ENCODE measurements at places on chromosomes 1 and 21.

GRCh38 chr1:5010236-5010635 is 355.8 kb downstream of the AJAP1 start:
- no peak for DNase-seq

GRCh38 chr1:159872891-159873290 is 10.4 kb upstream of the VSIG8 start:
- no peak for DNase-seq

DNA sequence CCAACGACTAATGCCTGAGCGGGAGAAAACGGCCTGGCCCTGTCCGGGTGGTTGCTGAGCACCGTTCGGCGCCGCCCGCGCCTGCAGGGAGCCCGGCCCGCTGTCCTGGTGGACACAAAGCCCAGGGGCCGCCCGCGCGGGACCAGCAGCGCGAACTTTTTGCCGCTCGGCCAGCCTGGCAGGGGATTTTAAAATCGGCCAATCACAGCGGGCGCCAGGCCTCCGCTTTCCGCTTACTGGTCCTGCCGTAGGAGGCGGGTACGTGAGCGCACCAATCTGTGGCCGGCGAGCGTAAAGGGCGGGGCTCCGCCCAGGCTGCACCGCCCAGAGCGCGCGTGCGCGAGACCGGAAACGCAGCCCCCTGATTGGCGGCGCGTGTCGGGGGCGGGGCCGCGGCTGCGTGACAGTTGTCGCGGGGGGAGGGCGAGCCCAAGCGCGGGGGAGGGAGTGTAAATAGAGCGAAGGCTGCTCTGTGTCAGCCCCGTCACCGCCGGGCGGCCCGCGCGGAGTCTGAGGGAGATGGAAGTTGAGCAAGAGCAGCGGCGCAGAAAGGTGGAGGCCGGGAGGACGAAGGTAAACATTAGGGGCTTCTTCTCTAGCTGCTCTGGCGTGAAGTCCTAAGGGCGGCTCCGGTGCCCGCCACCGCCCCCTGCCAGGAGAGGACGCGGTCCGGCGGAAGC is at the start of the genes C21orf58 and PCNT:
Gene C21orf58 (minus strand): TSS at position 161 of the 680 bp plus-strand sequence. CDS start 1,132 bp downstream, outside the sequence.
Gene PCNT (plus strand): TSS at position 447 of the 680 bp plus-strand sequence. CDS start 73 bp downstream, at position 520.
- DNase-seq, result peak; percentile 93

- no peak for DNase-seq
These were observed 26.3 kb downstream of the KCNA3 start for GRCh38 chr1:110648417-110648816.

DNA sequence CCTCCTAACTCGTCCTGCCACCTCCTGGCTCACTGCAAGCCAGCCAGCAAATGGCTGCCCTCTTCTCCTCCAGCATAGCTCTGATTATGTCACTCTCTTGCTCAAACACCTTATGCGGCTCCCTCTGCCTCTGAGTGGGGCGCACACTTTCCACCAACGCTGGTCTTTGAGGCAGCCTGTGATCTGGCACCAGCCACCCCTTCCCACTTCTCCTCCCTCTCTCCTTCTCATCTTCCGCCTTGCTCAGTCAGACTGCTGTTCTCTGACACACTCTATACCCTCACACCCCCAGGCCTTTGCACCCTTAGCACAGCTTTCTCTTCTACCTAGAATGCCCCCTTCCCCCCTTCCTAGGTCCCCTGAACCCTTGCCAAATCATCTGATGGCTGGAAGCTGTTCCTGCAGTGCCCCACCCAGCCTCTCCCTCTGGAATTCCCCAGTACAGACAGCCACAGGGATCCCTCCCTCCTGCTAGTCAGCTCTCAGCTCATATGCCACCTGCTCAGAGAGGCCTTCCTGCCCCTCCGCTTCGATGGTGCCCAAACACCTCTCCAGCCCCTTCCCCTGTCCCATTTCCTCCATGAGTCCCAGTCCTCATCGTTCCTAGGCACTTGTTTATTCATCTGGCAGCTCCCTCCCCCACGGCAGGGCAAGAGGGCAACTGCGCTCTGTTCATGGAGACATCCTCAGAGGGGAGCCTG is 21.7 kb upstream of the PEF1 start:
- DNase-seq, result no peak

DNA sequence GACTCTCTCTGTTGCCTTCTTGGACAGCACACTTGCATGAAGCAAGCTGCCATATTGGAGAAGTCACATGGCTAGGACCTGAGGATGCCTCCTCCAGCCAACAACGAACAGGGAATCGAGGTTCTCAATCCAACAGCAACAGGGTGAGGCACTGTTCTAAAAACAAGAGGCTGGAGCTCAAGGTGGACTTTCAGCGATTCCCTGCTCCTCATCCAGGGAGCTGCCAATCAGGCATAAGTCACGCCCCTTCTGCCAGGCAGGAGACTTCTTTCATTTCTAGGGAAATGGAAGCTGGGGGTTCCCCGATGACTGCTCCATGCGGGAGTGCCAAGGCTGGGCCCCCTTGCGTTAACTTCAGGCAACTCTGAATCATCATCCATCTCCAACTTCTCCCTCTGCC is 22.7 kb upstream of the IFNAR1 start:
- no peak for DNase-seq

DNA sequence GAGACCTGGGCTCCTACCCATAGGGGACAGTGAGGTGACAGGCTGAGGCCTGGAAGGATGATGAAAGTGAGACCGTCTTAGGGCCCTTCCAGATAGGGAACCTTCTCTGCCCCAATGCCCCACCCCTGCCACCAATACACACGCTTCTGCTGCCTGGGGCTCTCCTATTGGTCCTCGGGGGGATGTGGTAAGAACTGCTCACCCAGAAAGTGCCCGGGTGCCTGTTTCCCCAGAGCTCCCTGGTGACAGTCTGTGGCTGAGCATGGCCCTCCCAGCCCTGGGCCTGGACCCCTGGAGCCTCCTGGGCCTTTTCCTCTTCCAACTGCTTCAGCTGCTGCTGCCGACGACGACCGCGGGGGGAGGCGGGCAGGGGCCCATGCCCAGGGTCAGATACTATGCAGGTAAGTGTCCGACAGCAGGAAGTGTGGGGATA is 948 bp downstream of the SEMA4A start:
- DNase-seq, result no peak

DNA sequence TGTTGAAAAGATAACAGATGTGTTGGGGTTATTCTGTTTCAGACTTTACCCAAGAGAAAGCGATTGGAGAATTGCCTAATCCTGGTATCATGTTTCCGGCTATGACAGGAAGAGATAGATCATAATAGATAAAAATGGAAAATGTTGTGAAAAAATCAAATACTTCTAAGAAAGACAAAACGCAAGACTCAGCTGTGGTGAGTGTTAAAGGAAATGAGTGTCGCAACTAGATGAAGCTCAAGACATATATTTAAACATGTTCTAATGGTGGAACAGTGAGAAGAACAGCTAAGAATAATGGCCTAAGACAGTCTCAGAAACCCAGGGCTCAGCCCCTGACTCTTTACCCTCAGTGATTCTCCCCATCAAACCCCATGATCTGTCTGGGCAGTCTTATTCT is 426.7 kb upstream of the RUNX1 start:
- no peak for DNase-seq

DNA sequence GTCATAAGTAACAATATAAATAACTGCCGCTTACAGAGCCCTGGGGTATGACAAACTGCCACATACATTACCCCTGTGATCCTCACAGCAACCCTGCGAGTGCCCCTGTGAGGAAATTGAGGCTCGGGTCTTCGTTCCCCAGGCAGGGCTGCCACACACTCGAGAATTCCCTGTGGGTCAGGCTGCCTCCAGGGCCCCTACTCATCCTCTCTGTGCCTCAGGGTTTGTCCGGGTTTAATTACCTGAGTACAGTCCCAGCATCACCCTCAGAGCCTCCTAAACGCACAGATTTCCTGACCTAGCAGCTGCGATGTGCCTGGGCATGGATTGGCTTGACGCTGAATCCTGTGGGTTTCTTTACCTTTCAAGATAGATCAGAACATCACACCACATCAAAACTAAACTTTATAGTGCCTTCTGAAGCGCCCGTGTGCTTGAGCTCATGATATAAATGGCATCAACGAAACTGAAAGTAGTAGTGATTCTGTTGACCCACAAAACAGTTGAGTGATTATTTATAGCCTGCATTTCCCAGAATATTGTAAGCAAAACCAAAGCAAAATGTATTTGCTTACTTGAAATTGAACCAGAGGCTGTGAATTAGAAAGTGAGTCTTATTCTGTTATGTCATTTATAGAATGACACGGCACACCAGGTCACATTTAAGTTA is 14.0 kb downstream of the SLC37A1 start:
- DNase-seq, result no peak

GRCh38 chr1:228475812-228476211 is 11.4 kb upstream of the RNF187 start:
- no peak for DNase-seq

GRCh38 chr1:1285102-1285571 is 4.9 kb downstream of the SCNN1D start:
- no peak for DNase-seq

DNA sequence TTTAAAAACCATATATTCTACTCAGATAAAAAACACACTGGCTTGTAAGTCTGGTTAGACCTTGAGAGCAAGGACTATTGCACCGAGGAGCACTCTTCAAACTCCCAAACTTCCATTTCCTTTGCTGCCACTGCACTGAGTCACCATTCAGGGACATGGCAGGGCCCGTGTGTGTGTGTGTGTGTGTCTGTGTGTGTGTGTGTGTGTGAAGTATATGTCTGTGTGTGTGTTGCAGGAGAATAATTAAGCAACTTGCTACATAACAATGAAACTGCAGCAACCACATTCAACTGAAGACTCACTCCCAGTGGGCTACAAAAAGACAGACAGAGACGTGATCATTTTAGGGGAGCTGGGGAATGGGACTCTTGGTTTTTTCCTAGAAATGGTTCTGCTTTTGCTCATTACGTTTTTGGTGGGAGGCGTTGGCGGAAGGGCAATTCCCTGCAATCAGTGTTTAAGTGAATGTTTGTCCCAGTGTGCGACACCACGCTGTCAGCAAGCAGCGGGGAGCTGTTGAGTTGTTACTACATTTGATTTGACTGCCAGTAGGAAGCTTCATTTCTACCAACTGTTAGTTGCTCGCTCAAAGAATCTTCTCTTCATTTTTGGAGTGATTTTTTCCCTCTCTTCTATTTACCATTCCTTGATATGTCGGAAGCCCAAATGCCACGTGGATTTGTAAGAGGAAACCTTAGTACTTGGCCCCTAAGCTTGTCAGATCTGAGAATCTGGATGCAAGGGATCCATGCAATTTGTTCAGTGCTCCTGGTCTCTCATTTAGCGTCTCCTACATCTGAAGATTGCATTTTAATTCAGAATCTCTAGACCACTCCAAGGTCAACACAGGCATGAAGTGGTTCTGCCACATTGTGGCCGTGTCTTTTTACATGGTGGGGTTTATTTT is 36.1 kb downstream of the ESRRG start:
- no peak for DNase-seq

DNA sequence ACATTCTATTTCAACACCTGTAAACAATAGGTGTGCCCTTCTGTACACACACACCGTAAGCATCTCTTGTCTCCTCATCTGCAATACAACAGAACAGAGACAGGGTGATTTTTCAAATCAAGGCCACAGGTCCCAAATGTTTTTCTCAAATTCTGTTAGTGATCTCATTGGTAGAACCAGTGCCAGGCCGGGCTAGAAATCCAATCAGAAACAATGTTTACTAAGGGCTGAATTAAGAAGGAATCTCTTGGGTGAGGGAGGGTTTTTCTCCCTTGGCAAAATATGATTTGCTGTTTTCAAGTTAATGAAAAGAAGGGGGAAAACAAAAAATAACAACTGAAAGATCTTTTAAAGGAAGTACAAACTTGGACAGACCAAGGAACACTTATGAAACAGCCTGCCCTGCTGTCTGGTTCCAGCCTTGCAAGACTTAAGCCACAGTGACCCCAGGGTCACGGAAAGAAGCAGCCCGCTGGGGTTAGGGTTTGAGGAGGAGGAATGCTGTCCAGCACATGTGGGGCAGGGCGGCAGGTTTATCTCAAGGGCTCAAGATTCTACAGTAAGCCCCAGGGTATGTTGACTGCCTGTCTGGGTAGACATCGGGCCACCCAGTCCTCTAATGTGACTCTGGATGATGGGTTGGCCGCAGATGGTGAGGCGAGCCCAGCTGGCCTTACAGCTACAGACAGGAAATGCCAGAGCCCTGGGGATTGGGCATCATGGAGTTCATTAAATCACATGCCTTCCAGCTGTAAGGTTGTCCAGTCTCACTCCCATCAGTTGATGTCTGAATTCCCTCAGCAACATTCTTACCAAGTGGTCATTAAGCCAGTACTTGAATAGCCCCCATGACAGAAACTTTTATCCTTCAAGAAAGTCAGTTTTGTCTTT is 73.3 kb upstream of the SLC44A3 start:
- no peak for DNase-seq

DNA sequence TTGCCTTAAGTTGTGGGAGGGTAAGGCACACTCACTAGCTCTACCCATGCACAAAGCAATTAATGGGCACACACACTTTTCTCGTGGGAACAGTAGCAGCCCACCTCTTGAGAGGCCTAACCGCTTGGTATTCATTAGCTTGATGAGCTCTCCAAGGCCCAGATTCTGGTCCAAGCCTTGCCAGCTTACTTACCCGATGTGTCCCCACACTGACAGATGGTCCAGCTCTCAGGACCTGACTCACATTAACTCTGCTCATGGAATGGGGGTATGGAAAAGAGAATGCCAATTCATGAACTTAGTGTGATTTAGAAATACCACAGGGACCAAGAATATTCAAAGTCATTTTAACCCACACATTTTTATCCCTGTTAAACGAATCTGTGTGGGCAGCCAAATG is 106.8 kb upstream of the CACHD1 start:
- DNase-seq, result no peak

DNA sequence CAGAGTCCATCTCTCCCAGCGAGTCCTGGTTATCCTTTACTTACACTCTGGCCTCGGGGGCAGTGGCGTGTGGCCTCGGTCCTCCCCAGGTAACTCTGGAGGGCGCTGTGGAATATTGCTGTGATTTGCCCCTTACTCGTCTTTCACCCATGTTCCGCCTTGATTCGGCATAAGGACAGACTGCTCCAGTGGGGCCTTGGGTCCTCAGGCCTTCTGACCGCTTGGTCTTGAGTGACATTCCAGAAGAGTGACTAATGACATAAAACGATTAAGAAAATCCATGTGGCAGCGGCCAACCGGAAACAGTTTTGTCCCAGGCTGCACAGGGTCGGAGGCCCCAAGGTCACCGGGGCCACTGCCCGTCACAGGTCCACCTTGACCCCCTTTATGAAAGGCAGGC is 11.0 kb downstream of the ICMT start:
- DNase-seq, result no peak

Measured in stimulated activated CD8-positive, alpha-beta memory T cell treated with anti-CD3 and anti-CD28 coated beads, Interleukin-15, amount 100 ng/mL, for 24 hours (primary cell).